Activated CD4-positive, alpha-beta T cell treated with anti-CD3 and anti-CD28 coated beads, Interleukin-2, amount 10 ng/mL, durations not matched to agents 7 days and 5 days (primary cell): ENCODE measurements at places on chromosomes 4 and X.

DNA sequence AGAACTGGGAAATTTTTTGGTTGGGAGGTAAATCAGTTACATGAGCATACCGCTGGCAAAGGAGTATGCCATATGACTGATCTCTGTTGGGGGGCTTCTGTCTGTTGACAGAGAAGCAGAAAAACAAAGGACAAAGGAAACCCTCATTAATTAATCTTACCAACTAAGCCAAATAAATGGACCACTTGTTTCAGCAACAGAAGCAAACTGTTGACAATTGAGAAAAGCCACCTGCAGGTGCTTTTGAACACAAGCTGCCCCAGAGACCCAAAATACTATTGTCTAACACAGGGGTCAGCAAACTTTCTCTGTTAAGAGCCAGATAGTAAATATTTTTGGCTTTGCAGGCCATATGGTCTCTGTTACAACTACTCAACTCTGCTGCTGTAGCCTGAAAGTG, 7.0 kb upstream of the FRYL start:
- no peak for DNase-seq

GRCh38 chr4:164508771-164509170, 245.2 kb upstream of the SMIM31 start:
- no peak for DNase-seq

- peak; percentile 15 for DNase-seq
Measured at GRCh38 chr4:16443504-16444088, 217.3 kb upstream of the TAPT1 start.

DNA sequence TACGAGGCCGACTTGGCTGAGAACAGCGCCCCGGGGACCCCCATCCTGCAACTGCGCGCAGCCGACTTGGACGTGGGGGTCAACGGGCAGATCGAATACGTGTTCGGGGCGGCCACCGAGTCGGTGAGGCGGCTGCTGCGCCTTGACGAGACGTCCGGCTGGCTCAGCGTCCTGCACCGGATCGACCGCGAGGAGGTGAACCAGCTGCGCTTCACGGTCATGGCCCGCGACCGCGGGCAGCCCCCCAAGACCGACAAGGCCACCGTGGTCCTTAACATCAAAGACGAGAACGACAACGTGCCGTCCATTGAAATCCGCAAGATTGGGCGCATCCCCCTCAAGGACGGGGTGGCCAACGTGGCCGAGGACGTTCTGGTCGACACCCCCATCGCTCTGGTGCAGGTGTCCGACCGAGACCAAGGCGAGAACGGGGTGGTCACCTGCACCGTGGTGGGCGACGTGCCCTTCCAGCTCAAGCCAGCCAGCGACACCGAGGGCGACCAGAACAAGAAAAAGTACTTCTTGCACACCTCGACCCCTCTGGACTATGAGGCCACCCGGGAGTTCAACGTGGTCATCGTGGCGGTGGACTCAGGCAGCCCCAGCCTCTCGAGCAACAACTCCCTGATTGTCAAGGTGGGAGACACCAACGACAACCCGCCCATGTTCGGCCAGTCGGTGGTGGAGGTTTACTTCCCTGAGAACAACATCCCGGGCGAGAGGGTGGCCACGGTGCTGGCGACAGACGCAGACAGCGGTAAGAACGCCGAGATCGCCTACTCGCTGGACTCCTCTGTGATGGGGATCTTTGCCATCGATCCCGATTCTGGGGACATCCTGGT, 2.4 kb downstream of the PCDH7 start:
- DNase-seq = no peak

DNA sequence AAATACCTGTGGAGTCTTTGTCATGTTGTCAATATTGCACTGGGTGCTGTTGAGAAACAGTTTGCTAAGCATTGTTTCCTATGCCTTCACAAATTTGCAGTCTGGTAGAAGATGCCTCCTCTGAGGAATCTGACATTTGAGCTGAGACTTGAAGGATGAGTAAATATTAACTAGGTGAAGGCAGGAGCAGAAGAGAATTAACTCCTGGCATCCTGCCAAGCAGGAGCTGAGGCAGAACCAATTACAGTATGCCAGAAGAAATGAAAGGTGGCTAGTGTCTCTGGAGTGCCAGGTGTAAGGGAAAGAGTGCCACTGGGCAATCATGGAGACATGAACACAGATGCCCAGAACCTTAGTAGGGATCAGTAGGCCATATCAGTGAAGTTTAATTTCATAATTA, 1778.2 kb upstream of the PCDH10 start:
- DNase-seq = no peak

- DNase-seq = no peak
Measured at GRCh38 chr4:103092245-103092644, 7.4 kb downstream of the BDH2 start.

- no peak for DNase-seq
Measured at GRCh38 chr4:53479736-53480525, 102.5 kb downstream of the FIP1L1 start.

GRCh38 chr4:104093247-104093646, 373.5 kb upstream of the TACR3 start:
- no peak for DNase-seq

DNA sequence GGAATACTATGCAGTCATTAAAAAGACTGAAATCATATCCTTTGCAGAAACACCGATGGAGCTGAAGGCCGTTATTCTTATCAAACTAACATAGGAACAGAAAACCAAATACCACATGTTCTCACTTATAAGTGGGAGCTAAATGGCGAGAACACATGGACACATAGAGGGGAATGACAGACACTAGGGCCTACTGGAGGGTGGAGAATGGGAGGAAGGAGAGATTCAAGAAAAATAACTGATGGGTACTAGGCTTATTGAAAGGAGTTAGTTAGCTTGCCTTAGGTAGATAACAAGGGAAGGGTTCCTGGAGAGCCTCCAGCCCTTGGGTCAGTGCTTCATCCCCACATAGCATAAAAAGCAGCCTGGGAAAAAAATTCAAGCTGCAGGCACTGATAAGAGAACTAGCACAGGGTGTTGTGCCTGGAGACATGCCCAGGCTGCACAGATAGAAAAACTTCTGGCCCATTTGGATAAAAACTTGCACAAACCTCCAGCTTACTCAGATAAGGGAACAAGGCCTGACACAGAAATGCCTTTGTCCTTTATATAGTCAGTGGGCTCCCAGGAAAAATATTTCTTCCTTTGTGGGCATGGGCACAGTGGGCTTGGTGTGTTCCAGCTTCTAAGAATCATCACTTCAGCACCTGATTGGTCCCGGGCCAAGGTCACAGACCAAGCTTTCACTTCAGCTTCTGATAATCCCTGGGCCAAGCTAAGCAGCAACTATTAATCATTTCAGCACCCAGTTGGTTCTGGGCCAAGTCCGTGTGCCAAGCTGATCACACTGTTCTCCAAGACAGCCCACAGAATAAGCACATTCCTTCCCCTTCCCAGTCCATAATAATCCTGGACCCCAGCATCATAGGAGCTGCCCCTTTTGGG, 23.1 kb upstream of the PWWP3B start:
- no peak for DNase-seq

DNA sequence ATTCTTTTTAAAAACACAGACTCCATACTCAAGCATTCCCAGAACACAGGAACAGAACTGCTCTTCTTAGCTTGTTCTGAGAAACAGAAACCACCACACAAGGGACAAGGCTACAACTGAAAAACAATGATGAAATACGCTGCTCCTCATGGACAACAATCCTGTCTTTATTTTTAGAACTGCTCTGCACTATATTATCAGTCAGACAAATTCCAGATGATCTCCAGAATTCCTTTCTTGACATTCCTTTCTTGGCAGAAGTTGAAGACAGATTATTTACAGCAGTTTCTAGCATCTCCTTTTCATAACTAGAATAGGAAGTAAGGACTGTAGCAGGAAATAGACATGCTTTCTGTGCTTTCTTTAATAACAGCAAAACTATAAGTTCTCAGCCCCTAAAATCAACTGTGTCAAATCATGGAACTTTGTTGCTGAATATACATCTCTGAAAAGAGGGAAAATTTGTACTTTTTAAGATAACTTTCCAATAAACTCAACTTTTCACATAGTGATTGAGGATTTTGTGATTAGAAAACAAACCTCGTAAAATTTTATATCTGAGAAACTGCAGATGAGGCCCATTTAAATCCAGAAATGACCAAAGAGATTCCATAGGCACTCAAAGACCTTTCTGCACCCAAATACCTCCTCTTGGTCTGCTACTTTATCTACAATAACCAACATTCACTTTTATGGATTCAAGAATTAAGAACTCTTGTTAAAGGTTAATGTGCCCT, 35.9 kb downstream of the ANTXR2 start:
- DNase-seq = no peak

DNA sequence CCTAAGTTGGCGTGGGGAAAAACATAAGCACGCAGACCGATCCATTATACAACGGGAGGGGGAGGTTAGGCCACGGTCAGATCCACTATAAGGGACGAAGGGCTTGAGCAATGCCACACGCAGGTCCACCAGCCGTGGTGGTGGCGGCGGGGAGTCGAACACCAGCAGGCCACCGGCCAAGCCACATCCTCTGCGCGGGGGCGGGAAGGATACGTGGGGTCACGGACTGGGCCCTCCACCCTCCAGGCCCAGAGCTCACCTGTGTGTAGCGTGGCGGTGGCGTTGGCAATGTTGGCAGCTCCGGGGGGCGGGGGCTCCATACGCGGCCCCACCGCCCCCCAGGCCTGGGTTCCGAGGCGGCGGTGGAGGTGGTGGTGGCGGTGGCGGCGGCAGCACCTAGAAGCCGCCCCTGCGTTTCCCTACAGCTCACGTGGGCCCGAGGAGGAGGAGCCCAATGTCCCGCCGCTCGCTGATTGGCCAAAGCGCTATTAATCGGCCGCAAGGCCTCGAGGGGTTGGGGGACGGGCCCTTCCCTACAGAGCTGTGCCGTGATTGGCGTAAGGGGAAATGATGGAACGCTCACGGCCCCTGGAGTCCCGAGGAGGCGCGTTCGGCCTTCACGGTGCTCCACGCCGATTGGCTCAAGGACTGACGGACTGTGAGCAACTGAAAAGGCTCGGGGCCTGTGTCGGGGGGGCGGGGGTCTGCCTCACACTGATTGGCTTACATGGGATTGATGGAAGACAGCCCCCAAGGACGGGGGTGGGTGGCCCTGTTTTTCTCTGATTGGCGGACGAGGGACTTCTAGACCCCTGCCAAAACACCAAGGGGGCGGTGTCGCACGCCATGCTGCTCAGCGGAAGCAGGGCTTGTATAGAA, at the start of gene ELK1:
Gene ELK1, minus strand, starts transcription at position 400 of the 879 bp plus-strand sequence. CDS start 9,122 bp downstream, outside the sequence.
- peak; percentile 91 for DNase-seq

GRCh38 chr4:39025552-39026085, 6.6 kb downstream of the TMEM156 start:
- no peak for DNase-seq

DNA sequence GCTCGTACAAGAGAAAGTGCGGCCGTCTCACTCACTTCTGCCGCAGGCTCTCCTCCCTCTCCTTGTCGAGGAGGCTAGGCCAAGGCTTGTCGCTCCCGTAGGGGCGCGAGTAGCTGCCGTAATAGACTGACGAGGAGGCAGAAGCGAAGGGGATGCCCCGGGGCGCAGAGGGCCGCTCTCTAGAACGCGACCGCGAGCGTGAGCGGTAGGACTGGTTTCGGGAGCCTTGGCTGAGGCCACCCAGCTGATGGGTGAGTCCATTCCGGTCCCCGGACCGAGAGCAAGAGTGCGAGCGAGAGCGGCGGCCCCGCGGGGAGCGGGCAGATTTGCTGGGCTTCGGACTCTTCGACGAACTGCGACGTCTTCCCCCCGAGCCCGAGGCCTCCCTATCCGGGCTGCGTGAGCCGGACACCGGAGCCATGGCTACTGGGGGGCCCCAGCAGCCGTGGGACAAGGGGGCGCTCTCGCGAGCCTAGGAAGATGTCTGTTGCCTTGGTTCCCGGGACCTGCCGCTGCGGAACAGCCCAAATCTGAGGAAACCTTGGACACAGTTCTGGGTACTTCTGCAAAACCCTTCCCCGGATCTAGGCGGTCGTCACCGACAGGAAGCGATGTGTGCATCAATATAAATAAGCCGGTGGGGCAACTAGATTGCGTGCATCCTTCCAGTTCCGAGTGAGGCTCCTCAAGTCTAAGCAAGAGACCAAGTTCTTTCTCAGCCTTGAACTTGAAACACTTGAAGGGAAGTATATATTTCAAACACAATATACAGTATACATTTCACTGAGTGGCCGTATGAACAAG, at the start of gene NKAP:
Gene NKAP, minus strand, starts transcription at position 567 of the 804 bp plus-strand sequence. Its CDS starts 146 bp downstream, at position 421.
- DNase-seq = peak; percentile 79

DNA sequence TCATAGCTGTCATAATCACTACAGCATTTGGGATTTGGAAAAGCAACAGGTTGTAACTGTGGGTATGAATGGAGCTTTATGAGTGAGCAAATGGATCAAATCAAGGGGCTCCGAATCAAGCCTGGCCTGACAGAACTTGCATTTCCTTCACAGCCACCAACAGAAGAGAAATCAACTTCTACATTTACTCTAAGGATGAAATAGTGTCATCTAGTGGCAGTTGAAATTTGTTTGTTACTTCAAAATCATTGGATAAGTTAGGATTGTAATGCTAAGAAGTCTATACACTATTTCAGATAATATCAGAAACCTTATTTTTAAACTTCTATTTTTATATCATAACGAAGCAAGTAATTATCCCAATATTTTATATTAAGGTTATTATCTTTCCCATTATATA, 10.7 kb upstream of the WDR17 start:
- no peak for DNase-seq
